ENCODE measurements at places on chromosomes 16 and 17.

GRCh38 chr17:51078009-51078592 lies 42.6 kb downstream of the SPAG9 start:
- no peak for DNase-seq

GRCh38 chr16:67101311-67102082 lies 8.2 kb upstream of the PHAF1 start:
- DNase-seq: no peak

DNA sequence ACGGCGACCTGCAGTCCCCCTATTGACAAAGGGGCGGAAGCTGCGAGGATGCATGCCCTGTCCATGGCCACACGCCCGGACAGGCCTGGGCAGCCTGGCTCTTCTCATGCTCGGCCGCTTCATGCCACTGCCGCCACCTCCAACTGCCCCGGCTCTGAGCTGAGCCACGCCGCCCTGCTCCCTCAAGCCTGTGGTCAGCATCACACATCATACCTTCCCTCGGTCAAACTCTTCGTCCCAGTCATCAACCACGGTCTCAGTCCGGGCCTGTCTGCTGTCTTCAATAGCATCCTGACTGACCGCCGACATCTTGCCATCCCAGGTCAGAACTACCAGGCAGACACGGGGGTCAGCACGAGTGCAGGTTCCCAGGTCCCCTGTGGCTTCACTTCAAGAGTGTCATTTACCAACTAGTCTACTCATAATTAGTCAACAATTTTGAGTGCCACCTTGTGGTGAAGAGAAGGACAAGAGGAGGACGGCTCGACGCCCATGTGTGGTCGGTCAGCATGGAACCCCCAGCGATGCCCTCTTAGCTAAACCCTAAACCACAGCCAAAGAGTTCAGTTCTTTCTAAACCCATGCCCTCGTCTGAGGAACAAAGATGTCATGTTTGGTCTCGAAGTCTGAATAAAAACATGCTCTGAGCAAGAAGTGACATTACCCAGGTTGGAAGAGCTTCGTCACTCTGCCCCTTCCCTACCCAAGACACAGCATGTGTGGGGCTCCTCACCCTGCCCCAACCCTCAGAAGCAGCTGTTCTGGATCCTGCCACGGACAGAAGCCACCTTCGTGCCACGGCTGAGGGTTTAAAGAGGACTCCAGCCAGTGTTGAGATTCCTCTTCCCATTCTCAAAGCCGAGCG lies 16.9 kb upstream of the CYTH1 start:
- DNase-seq: no peak

GRCh38 chr16:84047206-84047605 lies 4.6 kb upstream of the SLC38A8 start:
- DNase-seq: no peak

GRCh38 chr17:44645341-44645740 lies 10.9 kb upstream of the MEIOC start:
- DNase-seq: no peak

DNA sequence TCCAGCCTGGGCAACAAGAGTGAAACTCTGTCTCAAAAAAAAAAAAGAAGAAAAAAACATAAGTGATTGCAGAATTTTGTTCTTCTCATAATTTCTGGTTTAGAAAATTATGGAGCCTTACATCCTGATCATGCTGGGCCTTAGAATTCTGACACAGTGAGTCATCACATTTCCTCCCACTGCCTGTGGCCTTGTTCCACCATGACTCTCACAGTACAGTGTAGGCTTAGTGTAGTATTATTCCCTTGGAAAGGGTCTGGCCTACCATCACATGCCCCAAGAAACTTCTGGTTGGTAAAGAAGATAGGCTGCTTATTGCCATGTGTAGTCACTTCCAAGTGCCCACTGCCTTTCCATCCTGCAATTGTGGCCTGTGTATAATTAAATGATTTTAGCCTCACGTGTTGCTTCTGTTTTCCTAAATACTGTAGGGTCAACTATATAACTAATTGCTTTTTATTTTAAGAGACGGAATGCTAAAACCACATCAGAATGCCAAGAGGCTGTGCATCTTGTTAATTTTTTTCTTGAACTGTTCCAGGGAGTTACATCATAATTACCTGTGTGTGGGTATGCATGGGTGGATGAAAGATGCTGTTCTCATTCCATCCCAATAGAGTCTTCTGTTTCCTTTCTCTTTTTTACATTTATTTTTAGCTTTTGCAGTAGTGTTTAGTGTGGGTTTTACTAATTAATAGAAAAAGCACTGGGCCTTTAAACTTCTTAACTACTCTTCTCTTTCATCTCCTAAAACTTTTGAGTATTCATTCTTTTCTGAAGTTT lies 25.9 kb downstream of the OGFOD1 start:
- no peak for DNase-seq

GRCh38 chr17:296906-297690 lies 55.5 kb downstream of the RPH3AL start:
- no peak for DNase-seq

DNA sequence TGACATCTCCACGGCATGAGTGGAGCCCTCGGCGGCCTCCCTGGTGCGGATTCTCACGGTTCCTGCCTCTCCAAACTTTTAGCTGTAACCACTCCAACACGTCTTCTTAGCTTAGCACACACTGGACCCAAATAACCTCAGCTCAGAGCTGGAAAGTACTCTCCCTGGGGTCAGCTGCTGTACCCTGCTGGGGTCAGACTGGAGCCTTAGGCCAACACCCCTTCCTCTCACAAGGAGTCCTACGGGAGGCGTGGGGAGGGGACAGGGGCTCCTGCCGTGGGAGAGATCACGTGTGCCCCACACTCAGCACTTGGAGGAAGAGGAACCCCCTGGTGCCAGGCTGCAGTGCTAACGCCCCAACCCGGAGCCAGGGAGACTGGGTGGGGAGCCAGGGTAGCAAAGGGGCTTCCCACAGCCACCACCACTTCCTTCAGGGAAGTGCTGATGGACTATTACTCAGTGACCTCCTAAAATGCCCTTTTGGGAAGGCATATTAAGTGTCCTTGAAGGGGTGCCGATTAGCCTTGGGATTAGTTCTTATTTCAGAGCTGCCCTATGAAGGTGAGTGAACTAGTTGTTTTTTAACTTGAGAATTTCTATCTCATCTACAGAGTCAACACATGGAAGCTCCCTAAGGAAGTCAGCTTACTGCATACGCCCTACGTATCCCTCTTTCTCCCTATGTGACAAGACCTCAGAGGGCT lies 124.0 kb downstream of the HIC1 start:
- DNase-seq: no peak

DNA sequence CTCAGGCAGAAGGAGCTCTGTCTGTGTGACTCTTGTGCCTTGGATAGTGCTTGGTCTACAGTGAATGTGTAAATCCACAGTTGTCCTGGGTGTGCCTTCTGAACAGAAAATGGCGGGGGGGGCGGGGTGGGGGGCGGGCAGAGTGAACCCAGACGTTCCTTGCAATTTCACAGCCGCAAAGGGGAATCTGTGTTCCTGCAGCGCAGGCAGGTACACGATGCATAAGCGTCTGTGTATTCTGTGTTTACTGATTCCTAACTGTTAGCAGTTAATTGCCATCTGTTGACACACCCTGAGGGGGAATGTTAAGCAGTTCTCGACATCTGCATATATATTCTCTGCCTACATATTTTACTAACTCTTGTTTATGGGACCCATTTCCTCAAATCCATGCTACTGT lies 123.5 kb upstream of the ZFHX3 start:
- no peak for DNase-seq

GRCh38 chr16:61324044-61324443 lies 712.2 kb downstream of the CDH8 start:
- no peak for DNase-seq

DNA sequence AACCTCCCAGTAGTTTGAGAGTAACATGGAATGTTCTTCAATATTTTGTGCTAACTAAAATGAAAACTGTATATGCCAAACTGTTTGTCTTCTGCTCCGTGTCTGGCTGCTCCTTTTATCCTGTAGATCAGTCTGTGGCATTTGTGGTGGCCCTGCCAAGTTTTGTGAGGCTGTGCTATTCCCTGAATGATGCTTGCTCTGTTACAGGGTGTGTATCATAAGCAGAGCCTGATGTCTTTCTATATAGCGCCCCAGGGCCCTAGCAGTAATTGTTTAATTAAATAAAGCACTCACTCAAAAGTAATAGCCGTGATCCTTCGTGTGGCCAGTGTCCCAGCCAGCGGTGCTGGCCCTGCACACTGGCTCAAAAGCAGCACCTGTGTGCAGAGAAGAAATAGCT lies 27.8 kb upstream of the NAT9 start:
- DNase-seq: no peak

GRCh38 chr16:82655072-82655714 lies 28.4 kb downstream of the CDH13 start:
- peak; percentile 80 for DNase-seq

GRCh38 chr17:53033297-53033696 lies 789.4 kb upstream of the KIF2B start:
- no peak for DNase-seq

- DNase-seq: peak; percentile 55
Observed at GRCh38 chr17:82019690-82020571, 2.7 kb downstream of the CENPX start.

DNA sequence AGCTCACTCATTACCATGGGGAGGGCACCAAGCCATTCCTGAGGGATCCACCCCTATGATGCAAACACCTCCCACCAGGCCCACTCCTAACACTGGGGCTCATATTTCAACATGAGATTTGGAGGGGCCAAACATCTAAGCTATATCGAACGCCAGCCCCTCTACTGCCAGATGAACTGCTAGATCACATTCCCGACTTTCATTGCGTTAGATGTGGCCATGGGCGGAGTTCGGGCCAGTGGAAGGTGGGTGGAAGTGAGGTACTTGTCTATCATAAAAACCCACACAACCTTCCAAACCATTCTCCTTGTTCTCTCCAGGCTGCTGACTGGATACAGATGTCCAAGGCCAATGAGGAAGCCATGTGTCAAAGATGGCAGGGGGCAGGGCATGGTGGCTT lies 27.0 kb upstream of the ANKRD40CL start:
- no peak for DNase-seq

GRCh38 chr17:67270416-67270815 lies 25.4 kb upstream of the HELZ start:
- DNase-seq: no peak

DNA sequence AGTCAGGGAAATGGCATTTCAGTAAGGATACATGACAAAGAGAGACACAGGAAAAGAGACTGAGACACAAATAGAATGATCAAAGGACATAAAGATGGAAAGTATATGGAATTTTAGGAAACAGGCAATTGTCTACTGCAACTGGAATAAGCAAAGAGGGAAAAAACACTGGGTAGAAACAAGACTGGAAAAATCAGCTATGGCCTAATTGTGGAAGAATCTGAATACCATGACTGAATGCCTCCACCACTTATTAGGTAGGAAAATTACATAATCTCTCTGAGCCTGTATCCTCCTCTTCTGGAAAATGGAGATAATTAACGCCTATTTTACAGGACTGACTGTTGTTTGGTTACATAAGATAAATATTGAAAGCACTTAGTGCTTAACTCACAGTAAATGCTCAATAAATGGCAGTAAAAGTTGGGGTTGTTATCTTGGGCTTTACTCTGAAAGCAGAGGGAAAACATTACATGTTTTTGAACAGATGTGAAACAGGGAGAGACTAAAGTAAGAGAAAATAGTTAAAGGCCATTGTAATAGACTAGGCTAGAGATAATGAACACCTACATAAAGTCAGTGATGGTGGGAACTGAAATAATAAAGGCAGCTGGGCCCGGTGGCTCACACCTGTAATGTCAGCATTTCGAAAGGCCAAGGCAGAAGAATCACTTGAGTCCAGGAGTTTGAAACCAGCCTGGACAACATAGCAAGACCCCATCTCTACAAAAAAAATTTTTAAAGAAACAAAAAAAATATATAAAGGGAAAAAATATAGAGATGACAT lies 63.5 kb upstream of the C17orf78 start:
- DNase-seq: no peak

DNA sequence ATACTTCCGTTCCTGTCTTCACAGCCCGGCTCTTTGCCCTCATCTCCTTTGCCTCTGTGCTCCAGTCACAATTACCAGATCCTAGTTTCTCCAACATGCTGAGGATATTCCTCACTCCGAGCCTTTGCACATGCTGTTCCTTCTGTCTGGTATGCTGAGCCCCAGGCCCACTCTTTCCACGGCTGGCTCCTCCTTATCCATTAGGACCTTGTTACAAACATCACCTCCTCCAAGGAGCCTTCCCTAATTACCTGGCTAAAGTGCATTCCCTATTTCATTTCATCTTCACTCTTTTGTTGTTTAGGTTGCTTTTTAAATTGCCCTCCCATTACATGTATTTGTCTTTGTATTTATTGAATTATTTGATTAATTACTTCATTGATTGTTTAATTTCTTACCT lies 14.9 kb upstream of the ADGRG1 start:
- DNase-seq: no peak

GRCh38 chr17:56577843-56578204 lies 15.7 kb upstream of the NOG start:
- DNase-seq: no peak

- DNase-seq: no peak
Observed at GRCh38 chr16:83837566-83837965, 29.8 kb downstream of the HSBP1 start.

DNA sequence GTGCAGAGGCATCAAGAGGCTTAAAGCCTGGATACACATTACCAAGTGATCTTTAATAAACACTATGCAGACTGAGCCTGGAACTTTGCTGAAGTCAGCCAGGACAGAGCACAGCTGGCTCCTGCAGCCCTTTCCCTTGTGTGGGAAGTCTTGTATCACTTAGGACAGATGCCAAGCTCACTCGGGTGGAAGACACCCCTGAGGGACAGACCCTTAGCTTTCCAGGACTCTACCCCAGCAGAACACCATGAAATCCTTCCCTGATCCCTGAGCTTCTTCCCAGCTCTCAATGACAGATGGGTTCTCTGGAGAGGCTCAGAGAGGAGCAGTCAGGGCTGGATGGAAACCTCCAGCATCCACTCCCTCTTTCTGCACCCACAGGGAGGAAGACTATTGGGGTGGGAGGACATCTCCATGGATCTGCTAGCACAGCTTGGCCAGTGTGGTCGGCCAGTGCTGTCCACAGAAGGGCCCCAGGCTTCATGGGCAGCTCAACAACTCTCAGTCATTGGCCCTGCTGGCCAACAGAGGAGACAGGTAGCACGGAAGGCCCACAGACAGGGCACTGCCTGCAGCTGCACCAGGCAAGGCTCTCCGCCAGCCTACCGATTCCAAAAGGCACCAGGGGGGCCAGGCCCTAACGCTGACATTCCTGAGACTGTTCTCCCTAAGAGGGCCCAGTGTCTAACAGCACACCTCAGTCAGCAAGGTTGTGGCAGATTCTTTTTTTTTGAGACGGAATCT lies 15.9 kb downstream of the RAB5C start:
- no peak for DNase-seq
